NCI-H526 (cell line): ENCODE measurements at places on chromosomes 1 and 21.

DNA sequence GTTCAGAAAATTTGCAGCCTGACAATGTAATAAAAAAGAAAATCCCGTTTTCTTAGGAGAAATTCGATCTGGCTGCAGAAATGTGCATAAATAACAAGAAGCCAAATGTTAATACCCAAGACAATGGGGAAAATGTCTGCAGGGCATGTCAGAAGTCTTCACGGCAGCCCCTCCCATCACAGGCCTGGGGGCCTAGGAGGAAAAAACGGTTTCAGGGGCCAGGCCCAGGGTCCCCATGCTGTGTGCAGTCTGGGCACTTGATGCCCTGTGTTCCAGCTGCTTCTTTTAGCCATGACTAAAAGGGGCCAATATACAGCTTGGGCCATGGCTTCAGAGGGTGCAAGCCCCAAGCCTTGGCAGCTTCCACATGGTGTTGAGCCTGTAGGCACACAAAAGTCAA, 6.5 kb upstream of the PRDX6 start:
- DNase-seq: no peak

- no peak for DNase-seq
Measured at GRCh38 chr21:34580181-34580700, 34.7 kb downstream of the RCAN1 start.

DNA sequence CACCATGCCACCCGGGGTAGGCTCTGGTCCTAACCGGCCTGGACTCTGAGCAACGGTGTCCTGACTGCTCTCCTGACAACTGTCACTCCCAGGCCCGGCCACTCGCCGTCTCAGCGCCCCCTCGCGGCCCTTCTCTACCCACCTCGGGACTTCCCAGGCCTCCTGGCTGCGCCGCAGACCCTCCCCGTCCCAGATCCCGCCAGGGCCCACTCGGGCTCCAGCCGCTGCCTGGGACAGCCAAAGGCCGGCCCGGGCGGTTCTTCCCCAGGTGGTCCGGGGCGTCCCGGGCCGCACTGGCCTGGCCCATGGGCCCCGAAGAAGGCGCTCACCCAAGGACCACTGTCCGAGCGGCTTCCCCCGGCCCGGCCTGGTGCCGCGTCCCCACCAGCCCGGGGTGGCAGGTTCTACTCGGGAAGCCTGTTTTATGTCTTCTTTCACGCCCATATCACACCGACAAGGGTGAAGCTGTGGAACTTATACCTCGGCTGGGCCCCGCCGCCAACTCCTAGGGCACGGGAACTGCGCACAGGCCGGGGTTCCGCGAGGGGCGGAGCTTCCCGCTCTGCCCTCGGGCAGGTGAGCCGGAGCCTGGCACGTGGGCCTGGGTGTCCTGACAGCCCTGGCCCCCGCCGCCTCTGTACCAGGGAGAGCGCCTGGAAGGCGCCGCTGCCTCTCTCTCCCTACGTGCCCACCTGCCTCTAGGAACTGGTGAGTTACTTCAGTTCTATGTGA, 138.3 kb downstream of the TTLL7 start:
- DNase-seq: no peak

DNA sequence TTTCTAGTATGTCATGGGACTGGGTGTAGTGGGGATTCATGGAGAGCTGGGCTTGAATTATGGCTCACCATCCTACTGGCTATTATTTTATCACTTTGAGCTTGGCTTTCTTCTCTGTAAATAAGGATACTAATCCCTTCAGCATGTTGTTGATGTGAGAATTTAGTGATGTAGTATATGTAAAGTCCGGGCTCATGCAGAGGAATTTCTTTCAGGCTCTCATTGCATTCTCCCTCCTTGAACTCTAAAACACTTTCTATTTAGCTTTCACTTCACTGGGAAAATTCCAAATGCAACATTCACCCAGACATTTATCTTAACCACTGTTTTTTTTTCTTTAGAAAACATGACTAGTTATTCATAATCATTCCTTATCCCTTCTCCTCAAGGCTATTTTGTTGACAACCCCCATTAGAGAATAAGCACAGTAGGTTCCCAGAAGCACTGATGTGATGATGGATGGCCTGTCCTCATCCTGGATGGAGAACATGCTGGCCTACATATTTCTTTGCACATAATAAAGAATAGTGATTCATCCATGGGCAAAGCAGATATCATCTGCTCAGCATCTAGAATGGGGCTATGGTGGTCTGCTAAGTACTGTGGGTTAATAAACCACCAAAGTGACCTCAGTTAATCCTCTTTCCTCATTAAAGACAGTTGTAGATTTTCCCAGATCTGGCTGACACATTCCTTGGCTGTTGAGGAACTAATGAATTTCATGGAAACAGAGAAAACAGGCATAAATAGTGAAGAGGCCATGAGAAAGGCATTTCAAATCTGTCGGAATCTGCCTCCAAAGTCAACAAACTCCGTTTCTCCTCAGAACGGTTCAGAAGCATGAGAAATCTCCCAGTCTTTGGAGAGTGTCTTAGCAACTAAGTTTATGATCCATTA, 68.0 kb upstream of the CYP2J2 start:
- DNase-seq: no peak

GRCh38 chr1:5616366-5617178, 375.7 kb downstream of the NPHP4 start:
- no peak for DNase-seq

GRCh38 chr1:6258675-6259074, 2.2 kb downstream of the GPR153 start:
- no peak for DNase-seq

DNA sequence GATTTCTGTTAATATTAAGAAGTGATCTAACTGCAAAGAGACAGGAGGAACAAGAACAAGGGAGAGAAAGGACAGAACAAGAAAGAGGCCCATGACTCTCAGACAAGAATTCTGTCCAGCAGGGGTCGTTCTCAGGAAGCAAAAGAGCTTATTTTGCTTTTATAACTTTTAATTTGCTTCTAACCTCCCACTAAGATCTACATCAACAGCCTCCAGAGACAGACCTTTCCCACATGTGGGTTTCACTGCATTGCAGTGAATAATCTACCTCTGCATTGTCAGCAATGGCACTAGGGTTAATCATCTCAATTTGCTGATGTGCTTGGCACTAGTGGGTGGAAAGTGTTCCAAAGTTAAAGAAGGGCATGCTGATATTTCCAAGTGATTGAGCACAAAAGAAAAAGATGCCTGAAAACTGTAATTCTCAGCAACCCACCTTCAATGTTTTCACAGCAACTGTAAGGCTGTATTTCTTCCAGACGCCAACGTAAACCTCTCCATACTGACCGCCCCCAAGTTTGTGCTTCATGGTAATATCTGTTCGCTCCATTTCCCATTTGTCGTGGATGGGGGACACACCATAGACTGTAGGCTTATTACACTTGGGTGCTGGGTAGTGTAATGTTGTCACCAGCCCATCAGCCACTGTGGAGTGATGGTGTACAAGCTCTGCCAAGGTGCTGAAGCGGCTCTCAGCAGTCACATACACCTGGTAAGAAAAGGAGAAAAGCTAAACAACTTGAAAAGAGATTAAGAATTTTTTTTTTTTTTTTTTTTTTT, 39.5 kb downstream of the TOR3A start:
- DNase-seq: peak; percentile 62

- no peak for DNase-seq
Measured at GRCh38 chr1:196774175-196774574, 465 bp upstream of the CFHR3 start.

DNA sequence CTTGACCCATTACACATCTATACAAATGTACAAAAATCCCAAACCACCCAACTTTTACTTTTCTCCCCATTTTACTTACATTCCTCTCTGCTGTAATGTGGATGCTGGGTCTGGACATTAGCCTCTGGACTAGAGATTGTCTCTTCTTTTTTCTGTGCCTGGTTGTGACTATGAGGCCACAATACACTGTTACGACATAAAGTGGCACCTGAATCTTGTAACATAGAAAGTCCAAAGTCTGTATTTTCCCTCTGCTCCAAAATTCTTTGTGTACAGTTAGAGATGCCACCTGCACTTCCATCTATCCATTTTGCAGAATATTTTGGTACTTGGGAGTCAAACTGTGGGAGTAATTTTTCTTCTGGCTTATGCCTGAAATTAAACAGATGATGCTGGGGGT, 22.7 kb downstream of the C21orf91 start:
- no peak for DNase-seq

DNA sequence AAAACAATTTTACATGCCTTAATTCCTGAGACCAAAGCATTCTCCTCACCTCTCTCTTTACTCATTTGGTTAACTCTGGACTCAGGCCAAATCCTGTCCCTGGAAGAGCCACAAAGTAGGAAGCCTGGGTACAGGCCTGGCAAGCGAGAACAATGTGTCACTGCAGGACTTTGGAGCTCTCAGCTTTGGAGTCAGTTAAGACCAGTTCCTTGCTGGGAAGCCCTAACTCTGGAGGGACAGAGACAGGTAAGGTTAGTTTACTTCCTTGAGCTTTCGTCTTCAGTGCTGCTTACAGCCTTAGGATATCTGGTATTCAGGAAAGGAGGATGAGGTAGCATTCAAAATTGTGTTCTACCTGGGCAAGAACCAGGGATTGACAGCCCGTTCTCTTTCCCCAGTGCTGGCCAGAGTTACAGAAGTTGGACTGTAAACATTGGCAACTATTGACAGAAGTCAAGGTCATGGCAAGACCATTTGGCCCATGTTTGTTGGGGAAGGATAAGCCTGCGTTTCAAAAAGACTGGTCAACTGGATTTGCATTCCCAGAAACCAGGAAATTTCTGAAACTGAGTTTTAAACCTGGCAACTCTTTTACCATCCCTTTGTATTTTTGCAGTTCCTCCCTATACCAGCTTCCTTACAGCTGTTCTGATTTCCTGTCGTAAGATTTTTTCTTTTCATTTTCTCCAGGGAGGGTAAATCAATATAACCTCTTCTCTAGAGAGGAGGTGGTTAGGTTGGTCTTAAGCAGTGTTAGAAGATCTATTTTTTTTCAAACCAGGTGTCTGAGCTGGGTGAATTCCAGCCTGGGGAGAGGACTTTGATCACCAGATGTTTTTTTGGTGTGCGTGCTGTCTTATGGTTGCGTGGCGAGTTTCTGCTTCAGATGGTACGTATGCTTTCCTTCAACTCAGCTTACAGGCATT, at the start of gene C4BPB:
Gene C4BPB, plus strand, starts transcription at position 160 of the 926 bp plus-strand sequence. Its CDS starts 672 bp downstream, at position 832.
- no peak for DNase-seq

- DNase-seq: no peak
Measured at GRCh38 chr1:206672844-206673758, 11.6 kb upstream of the MAPKAPK2 start.

DNA sequence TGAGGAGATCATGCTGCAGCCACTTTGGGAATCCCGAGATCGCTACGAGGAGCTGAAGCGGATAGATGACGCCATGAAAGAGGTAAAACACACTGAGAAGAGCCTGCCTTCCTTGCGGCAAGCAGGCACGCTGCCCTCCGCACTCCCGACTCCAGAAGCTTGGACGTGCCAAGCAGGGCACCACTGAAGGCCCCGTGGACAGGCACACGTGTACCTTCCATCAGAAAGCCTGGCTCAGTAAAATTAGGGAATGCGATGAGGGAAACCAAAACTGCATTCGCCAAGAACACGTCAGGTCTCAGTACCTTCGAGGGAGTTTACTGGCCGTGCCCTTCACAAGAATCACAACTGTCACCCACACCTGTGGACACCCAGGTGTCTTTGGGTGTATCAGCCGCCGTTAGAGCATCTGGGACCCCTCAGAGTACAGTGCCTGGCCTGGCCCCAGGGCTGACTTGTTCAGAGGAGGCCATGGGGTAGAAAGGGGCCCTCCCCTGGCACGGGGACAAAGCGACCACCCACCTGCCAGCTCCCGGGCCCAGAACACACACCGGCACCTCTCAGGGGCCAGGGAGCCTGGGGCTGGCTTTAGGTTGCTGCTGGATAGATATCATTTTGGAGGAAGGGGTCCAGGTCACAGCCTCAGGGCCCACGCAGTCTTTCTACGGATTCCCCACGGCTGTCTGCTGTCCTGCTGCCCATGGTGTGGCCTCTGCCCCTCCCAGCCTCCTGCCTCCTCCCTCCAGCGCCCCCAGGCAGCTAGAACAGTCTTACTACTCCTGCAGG, 108.4 kb downstream of the WDR4 start:
- DNase-seq: no peak

DNA sequence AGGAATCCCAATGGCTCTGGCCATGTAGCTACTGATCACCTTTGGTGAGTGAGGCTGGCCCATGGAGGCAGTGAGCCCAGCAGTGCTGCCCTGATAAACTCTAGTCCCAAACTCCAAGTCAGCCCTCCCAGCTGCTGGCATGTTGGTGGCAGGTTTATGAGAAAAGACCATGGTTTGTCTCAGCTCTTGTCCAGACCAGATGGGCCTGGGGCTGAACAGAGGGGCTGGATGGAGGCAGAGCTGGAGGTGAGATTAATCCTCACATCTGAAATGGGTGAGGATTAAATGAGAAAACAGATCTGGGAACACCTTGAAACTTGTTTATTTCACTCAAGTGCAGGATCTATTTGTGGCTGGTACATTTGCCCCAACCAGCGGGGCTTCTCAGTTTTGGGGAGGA, 3.2 kb downstream of the TMEM269 start:
- no peak for DNase-seq

DNA sequence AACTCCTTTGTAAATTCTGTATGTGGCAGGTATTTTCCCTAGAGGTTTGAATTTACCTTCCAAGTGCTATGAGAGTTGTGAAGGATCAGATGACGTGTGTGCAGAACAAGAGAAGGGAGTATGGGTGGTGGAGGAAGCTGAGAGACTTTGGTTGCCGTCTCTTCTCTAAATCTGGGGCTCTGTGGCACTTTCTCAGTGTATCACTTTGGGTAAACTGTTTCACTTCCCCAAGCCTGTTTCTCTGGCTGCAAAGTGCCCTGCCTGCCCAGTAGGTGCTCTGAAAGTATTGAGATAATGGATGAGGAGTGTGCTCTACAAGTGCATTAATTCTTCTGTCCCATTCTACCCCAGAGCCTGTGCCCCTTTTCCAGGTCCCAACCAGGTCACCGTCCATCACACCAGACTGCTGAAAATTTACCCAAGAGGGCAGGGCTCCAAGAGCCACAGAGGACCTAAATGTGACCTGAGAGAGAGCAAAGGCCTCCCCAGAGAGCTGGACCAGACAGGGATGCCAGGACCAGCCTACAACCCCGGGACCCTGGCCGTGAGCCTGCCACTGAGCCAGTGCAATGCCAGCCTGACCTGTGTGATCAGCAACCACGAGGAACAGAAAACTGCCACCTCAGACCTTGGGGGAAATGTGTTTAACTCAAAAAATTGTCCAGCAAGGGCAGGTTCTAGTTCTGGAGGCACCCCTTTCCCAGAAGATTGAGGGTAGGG, 131.6 kb upstream of the ETV3 start:
- DNase-seq: no peak

DNA sequence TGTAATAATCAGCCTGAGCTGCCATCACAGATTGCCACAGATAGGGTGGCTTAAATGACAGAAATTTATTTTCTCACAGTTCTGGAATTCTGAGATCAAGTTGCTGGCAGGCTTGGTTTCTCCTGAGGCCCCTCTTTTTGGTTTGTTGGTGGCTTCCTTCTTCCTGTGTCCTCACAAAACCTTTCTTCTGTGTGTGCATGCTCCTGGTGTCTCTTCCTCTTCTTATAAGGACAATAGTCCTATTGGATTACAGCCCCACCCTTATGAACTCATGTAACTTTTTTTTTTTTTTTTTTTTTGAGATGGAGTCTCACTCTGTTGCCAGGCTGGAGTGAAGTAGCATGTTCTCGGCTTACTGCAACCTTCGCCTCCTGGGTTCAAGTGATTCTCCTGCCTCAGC, 41.0 kb upstream of the F3 start:
- DNase-seq: no peak

- DNase-seq: no peak
Measured at GRCh38 chr1:231748760-231749415, 122.3 kb downstream of the DISC1 start.

- no peak for DNase-seq
Measured at GRCh38 chr1:221663321-221663720, 78.6 kb downstream of the DUSP10 start.
